ENCODE measurements at places on chromosomes 6 and 20.

- peak; percentile 30 for DNase-seq
Observed at GRCh38 chr20:46749147-46749546, 39.7 kb downstream of the SLC2A10 start.

DNA sequence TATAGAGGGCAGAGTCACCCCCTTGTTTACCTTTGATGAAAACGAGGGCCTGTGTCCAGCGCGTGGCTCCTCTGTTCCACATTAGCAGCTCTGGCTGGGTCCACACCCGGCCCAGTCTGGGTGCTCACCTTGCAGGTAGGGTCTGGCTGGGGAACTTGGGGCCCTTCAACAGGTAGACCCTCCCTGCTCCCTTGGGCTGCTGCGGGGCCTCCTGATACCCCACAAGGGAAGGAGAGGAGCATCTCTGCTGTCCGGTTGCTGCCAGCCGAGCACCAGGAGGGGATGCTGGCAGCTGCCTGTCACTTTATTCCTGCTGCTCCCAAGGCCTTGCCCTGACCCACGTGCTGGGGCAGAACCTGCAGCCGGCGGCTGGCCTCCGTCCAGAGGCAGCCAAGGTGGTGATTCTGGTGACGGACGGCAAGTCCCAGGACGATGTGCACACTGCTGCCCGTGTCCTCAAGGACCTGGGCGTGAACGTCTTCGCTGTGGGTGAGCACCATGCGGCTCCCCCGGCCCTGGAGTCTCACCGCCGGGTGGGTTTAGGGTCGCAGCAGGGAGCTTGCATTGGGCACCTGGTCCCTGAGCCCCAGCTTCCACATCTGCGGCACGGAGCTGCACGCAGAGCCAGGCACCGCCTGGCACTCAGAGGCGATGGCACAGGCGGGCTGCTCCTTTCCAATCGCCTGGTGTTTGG lies 15.4 kb downstream of the COL20A1 start:
- DNase-seq, result no peak

DNA sequence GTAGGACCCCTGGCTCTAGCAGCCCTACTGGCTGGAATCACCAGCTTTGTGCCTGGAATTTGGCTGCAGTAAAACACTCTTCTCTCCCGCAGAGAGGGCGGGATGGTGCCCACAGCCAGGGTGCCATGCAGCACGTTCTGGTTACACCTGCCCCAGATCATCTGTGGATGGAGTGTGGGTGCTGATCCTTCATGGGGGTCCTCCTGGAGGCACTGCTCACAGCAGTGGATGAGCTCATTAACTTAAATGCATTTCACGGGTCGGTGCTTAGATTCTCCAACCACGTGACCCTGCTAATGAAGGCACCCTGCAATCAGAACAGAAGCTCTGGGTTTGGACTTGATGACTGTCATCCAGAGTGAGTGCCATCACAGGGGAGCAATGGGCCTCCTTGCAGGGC lies 138.6 kb upstream of the AFDN start:
- DNase-seq, result no peak

GRCh38 chr6:75489025-75489424 lies 4.6 kb downstream of the FILIP1 start:
- no peak for DNase-seq

DNA sequence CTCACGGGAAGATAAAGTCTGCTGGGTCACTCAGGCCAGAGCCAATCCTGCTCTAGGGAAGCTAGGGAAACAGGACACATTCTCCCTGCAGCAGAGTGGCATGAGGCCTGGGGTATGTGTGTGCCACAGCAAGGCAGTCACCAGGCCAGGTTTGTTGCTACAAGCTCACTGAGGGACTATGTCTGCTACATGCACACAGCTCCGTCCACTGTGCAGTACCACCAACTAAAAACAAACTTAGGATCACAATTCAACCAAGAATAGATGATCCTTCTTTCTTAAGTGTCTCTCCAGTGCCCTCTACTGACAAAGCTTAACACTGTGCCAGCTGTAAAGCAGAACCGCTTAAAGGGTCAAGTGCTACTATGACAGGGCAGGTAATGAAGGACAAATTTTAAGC lies 192.5 kb downstream of the PTPRK start:
- DNase-seq, result no peak

DNA sequence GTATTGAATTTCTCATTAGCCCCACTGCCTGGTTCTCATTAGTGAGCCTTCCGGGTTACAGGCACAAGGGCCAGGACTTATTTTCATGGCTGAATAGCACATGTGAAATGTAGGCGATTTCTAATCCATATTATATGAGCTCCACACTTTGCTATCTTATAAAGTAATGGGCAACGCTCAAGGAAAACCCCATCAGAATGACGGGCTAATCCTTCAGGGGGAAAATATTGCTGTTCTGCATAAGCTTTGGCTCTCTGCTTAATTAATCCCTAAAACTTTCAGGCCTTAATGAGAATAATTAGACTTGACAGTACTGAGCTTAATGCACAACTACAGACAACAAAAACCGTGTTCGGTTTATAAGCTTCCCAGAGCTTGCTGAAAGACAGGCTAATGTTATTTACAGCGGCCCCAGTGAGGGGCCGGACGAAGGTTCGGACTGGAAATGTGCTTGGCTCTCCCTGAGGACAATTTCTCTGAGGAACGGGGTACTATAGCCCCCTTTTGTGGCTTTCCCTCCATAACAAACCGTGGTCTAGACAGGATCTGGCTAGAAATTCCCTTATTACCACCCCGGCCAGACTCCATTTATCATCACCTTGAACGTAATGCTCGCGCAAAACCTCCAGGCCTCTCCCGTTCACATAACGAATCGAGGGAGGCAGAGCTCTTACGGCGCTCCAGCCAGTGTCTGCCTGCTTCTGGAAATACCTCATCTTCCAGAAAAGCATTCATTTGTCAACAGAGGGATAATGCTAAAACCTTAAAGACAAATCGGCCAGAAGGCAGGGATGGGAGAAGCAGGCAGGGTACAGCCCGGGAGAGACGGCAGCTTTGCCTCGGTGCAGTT lies 164.5 kb downstream of the CD83 start:
- DNase-seq, result no peak

DNA sequence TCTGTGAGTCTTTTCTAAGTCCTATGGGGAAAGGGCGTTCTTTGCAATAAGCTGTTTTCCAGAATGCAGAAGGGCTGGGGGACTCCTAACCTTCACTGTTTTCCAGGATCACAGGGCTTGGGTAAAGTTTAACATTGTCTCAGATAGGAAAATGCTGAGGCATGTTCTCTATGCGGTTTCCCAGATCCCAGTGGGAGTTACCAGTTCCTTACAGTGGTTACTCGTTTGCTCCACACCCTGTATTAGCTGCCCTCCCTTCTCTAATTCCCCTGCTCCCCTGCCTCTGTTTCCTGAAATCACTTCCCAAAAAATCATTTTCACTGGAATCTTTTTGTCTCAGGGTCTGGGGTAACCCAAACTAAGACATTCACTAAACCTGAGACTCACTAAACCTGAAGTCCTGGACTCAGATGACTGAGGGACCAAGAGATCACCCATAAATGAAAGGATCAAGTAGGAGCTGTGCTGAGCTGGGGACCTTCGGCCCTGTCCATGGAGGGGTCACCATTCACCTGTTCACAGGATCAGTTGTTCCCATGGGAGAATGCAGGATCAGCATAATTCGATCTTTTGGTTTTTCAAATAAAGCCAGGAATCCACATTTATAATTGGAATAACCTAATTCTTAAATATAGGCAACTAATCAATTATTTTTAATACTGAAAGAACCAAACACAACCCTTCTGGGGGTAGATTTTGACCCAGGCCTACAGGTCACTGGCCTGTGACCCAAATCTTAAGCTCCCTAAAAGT lies 76.2 kb downstream of the ISM1 start:
- no peak for DNase-seq

- DNase-seq, result no peak
Observed at GRCh38 chr6:36926708-36927513, 27.6 kb upstream of the PI16 start.
